ENCODE measurements at places on chromosomes 2 and 18.

DNA sequence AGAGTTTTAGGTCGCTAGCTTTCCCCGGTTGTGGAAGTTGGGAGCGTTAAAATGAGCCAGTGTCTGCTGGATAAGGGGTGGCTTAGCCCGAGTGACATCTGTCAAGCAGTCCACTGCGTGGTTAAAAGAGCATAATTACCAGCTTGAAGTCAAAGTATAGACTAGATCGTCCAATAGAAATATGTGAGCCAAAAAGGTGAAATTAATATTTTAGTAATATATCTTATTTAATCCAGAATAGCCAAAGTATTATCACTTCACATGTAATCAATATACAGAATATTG lies 654 bp downstream of the COMMD1 start:
- no peak for DNase-seq

GRCh38 chr2:157868993-157869392 lies 7.1 kb downstream of the ACVR1 start:
- DNase-seq: no peak

DNA sequence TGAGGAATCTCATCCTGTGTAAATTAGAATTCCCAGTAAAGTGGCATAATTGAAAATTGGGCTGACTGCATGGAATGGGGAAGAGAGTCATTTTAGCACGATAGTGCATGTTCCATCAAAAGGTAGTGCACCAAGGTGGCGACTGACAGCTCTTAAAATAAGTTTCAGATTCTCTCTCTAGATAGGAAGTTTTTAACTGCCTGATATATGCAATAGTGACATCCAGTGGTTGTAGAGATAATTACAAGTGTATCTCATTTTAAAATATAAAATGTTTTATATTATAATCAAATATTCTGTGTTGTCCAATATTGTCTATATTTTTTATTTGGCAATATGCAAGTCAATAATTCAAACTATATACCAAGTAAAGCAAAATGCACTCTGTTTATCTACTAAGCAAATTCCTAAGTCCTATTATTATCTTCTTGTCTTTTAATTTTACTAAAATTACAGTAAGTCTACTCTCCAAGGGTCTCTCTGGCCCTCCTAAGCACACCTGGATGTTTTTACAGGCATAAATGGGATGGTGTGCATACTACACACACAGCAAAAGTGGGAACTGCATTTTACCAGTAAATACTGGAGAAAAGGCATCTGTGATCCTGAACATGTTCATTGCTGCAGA lies 397.7 kb upstream of the HNRNPA3 start:
- no peak for DNase-seq

DNA sequence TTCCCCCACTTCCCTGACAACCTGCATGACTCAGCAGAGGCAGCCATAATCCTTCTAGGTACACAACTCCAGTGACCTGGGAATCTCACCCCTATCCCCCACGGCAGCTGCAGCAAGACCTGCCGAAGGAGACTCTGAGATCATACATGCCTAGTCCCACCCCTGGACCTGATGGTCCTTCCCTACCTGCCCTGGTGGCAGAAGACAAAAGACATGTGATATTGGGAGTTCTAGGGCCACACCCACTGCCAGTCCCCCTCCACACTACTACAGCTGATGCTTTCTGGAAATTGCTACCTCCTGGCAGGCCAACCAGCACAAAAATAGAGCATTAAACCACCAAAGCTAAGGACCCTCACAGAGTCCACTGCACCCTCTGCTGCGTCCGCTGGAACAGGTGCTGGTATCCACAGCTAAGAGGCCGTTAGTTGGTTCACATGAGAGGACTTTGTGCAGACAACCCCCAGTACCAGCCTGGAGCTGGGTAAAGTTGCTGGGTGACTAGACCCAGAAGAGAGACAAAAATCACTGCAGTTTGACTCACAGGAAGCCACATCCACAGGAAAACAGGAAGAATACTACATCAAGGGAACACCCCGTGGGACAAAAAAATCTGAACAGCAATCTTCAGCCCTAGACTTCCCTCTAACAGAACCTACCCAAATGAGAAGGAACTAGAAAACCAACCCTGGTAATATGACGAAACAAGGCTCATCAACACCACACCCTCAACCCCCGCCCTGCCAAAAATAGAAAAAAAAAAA lies 12.5 kb downstream of the MARCO start:
- no peak for DNase-seq

DNA sequence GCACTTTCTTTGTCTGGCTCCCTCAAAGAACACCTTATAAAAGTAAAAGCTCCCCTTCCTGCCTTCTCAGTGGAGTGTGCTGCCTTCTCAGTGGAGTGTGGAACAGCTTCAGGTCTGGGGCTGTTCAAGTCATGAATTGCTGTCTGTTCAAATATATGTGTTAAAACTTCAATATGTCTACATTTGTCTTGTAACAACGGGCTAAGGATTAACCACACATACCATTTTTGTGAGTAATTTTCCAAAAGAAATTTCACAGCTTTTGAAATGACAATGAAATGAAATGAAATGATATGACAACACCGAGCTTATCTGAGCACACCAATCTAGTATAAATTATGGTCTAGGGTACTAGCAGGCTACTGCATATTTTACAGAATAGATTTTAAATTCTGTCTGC lies 42.9 kb downstream of the CABYR start:
- DNase-seq: no peak

GRCh38 chr2:29650631-29651097 lies 270.7 kb downstream of the ALK start:
- no peak for DNase-seq

DNA sequence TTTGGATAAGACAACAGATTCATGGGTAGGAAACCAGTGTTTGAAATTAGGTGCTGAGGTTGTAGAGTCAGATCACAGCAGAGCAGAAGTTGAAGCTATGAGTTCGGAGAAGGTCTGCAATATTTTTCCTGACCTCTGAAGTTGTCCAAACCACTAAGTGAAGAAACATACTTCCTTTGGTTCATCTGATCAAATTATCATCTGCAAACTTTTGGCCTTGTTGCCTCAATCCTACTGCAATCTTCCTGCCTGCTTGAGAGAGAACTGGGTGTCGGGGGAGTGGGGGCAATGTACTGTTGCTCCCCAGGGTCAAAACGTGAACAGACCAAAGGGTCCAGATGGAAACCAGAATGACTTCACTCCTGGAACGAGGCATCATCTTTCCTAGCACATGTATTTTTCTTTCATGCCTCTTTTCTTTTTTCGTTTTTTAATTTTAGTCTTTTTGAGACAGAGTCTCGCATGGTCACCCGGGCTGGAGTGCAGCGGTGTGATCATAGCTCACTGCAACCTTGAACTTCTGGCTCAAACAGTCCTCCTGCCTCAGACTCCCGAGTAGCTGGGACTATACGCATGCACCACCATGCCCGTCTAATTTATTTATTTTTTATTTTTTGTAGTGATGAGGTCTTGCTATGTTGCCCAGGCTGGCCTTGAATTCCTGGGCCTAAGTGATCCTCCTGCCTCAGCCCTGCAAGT lies 42.7 kb downstream of the RAB31 start:
- no peak for DNase-seq

GRCh38 chr2:121256720-121257479 lies 28.1 kb downstream of the TFCP2L1 start:
- no peak for DNase-seq

DNA sequence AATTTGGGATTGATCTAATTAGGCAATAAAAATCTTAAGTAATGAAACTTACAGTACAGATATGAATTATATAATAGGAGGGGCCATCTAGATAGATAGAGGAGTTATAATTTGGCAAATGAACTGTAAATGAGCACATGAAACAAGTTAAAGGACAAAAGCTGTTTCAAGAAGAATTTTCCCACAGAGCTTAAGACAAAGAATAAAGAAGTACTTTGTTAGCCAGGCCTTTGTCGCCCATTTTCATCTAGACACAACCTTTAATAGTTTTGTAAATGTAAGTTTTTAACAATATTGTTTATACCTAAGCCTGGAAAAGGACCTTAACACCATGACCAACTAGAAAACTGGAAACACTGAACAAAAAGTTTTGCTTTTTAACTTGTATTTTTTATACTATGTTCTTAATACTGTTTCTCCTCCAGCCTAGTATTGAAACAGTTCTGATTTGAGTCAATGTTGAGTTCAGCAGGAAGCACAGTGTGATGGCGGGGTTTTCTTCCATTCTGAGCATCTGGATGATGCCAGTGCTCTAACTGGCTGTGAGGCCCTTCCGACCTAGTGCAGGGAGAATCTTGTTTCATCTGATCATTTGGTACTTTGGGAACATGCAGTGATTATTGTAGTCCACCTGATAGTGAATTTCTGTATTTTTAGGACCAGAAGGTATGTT lies 37.6 kb downstream of the FARP2 start:
- no peak for DNase-seq

GRCh38 chr2:207149249-207150213 lies 16.2 kb downstream of the KLF7 start:
- DNase-seq: no peak

GRCh38 chr18:62660691-62661090 lies 54.6 kb upstream of the PHLPP1 start:
- DNase-seq: no peak

DNA sequence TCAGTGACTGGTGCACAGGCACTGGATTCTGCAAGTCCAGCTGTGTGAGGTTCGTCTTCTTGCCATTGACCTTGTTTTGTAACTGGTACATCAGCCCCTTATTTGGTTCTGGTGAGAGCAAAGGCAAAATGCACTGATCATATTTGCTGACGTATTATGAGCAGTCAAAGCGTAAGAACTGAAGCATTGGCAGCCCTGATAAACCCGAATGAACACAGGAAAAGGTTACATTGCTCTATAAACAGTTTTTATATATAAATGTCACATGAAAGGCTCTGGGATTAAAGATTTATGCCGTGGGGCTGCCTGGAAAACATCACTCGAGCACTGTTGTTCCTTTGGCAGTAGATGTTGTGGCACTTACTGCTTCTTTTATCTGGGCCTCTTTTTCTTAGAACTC lies 167.9 kb downstream of the IRS1 start:
- no peak for DNase-seq

DNA sequence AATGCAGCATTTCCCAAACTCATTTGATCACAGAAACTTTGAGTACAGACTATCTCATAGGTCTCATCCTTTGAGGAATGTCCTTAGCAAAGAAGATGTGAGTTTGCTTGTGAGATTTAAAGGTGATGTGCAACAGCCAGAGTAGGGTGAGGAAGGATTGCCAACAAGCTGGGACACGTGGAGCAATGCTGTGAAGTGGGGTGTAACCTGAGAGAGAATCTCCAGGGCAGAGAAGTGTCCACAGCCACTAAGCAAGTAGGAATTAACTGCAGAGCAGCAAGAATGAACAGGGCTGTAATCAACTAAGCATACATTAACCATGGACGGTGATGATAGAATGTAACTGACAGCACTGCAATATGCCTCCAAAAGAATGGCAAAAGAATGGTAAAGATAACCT lies 469.9 kb upstream of the NRP2 start:
- no peak for DNase-seq

- DNase-seq: no peak
Observed at GRCh38 chr2:69216535-69217332, 170.3 kb downstream of the GFPT1 start.

GRCh38 chr18:9726175-9726574 lies 18.1 kb downstream of the RAB31 start:
- DNase-seq: no peak

- DNase-seq: no peak
Observed at GRCh38 chr2:146523196-146523595, 1321.6 kb upstream of the ACVR2A start.

Data from T-cell (primary cell).